NCI-H526 (cell line): ENCODE measurements at places on chromosomes 1 and 21.

- DNase-seq = no peak
These were observed 553 bp downstream of the PTGER3 start for GRCh38 chr1:71046891-71047634.

GRCh38 chr1:22471078-22471477 lies 19.4 kb downstream of the ZBTB40 start:
- DNase-seq = no peak

- no peak for DNase-seq
These were observed 227.9 kb downstream of the CENPF start for GRCh38 chr1:214830941-214831340.

DNA sequence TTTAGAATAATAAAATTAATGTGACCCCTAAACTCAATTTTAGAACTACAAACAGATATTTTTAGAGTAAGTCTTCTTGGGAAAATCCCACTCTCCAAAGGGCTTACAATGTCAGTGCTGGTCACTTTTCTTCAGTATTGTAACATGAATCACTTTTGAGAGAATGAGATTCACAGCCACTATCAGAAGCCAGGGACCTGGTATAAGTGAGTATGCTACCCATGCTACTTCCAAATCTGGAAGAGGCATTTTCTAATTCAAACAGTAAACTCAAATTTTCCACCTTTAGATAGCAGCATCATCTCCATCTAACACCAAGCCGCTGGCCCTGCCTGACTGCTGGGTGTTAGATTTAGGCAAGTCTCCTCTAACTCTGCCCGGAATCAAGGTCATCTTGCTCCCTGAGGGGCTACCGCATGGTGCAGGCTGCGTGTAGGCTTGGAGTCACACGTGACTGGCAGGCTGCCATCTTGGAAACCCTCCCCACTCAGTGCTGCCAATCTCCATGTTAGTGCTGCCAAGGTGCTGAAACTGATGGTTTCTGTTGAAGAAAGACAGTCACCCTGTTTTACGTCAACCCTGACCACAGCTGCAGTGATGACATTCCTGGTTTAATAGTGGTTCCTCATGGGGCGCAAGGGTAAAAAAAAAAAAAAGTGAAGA lies 882.9 kb upstream of the B3GALT2 start:
- DNase-seq = no peak

- no peak for DNase-seq
These were observed 54.7 kb downstream of the VPS13D start for GRCh38 chr1:12284486-12284885.

- no peak for DNase-seq
These were observed 8.0 kb downstream of the FCAMR start for GRCh38 chr1:206962272-206962671.

- DNase-seq = no peak
These were observed 27.7 kb downstream of the MYOG start for GRCh38 chr1:203057911-203058675.

DNA sequence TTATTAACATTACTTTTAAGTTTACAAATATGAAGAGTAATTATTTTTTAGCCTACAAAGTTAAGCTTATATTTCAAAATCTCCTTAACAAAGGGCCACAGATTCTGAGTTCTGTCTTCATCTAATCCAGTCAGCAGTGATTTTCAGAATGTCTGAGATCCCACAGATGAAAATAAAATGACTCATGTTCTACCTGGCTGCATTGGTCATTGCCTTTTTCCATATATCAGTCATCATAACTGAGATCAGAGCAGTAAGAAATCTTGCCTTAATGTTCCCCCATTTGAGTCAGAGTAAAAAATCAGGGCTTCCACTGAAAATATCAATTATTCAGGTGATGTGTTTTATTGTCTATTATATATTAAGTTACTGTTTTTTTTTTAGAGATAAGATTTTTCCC lies 416.1 kb downstream of the MRPL39 start:
- DNase-seq = no peak

- no peak for DNase-seq
These were observed 757 bp upstream of the SEMA4A start for GRCh38 chr1:156152628-156153027.

GRCh38 chr1:58924821-58925220 lies 141.0 kb upstream of the JUN start:
- no peak for DNase-seq

GRCh38 chr1:113935970-113936369 lies 6.8 kb downstream of the HIPK1 start:
- DNase-seq = no peak

DNA sequence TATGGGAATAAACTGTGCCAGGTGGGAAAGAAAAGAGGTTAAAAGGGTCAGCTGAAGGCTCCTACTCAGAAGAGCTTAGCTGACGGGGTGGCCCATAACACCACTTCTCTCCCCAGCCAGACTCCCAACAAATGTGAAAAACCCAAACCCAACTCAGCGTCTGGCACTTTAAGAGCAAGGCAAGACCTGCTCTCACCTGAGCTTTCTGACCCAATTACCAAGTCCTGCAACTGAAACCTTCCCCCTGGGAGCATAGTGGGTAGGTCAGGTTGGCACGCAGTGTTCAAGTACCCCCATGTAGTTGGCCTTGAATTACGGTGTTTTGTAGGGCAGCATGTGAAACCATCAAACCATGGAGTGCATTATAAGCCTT lies 3.2 kb downstream of the IRF6 start:
- no peak for DNase-seq

DNA sequence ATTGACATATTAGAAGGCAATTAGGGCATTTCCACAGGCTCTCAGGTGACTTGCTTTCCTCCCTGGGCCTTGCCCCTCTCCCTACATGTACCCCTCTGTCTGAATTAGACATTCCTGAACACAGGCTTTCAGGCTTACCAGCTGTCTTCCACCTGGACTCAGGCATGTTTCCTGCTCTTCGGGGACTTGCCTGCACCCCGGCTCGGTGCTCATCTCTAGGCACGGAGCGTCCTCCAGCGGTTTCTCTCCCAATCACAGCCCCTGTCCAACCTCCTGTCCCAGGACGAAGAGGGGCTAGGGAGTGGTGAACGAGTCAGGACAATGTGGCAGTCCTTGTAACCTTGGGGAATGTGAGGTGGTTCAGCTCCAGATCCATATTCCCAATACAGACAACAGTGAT lies 4.2 kb downstream of the PROK1 start:
- no peak for DNase-seq

- DNase-seq = peak; percentile 38
These were observed 974.8 kb downstream of the ADGRL2 start for GRCh38 chr1:82775406-82776000.

GRCh38 chr1:20551945-20552727 lies at the start of gene FAM43B:
Gene FAM43B, plus strand, starts transcription at chr1:20552573. Its CDS starts 401 bp downstream, at chr1:20552974.
- DNase-seq = no peak
